ENCODE measurements at places on chromosomes 4 and X. TPM values are rescaled to one million over a fixed set of nuclear protein-coding genes. Genes with fewer than 3 reads are reported as not detected.

SPACA5 gene
- not detected for total RNA-seq

PRRG3 gene
- 0.33 TPM for total RNA-seq

XAGE2 gene
- not detected for total RNA-seq

- DNase-seq: no peak
Observed at GRCh38 chrX:50432829-50433289, 37.8 kb downstream of the DGKK start.

DNA sequence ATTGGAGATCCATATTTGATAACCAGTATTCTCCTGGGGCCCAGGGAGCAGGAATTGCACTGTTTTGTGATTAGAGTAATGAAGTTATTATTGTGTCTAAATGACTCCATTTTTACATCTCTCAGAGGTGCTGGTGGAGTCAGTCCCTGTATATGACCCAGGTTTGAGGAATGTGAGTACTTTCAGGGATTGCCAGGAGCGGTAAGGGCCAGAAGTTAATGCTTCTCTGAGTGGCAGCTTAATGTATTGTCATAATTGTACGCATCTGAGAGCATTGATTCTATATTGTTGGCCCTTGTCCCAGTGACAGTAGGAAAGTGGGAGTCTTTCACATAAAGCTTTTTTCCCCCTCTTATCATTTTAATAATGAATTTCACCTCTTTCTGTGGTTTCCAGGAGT, 146.2 kb downstream of the GATB start:
- no peak for DNase-seq

DNA sequence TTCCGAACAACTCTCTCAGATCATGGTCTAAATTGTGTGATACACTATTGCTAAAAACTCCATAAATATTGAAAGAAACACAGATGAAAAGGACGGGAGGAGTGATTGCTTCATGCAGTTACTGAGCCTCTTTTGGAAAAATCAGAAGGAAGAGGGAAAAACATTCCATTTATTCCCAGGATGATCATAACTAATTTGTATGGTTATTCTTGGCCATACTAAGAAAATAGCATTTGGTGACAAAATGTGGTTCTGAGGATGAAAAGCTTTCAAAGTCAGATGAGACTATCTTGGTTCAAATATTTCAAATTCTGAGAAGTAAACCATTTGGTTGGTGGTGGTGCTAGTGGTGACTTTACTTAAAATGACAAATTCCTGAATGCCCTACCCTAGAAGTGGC, 305.4 kb upstream of the LDB2 start:
- DNase-seq: no peak

DNA sequence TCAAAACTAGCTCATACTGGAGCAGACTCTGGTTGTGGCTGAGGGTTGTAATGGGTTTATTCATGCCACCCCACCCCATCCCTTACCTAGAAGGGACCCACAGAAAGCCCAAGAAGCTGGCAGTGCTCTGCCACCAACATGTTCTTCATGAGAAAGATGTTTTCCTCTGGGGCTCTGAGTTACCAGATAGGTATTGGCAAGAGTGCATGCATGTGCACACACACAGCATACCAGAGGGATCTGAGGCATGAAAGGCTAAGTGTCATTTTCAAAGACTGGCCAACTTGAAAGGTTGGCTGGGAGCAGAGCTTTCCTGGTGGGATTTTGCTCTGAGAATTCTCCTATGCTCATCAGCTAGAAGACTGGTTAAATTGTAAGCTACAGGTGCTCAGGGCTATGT, 65.2 kb downstream of the PHOX2B start:
- DNase-seq: no peak

- no peak for DNase-seq
Observed at GRCh38 chr4:158532556-158533231, 11.0 kb downstream of the RXFP1 start.

GRCh38 chr4:84677995-84678394, 95.1 kb downstream of the CDS1 start:
- DNase-seq: no peak

Measured in body of pancreas (tissue), 4 donors.